Right renal cortex interstitium (tissue), 3 donors: ENCODE measurements at places on chromosomes 7 and 10. TPM values are rescaled to one million over a fixed set of nuclear protein-coding genes. Genes with fewer than 3 reads are reported as not detected.

Gene GLI3
- 14.5 TPM for polyA plus RNA-seq

Gene AQP1
- polyA plus RNA-seq, result 218 TPM

Gene FGL2
- polyA plus RNA-seq, result 104 TPM

Gene MEST
- polyA plus RNA-seq, result 682 TPM

Gene EPO
- not detected for polyA plus RNA-seq

Gene ANKMY2
- polyA plus RNA-seq, result 36.2 TPM

Gene PLEKHS1
- 0.21 TPM for polyA plus RNA-seq

Gene ASB4
- 0.06 TPM for polyA plus RNA-seq

Gene OPN4
- not detected for polyA plus RNA-seq

Gene CPA2
- polyA plus RNA-seq, result 0.39 TPM

Gene STAG3
- polyA plus RNA-seq, result 11.8 TPM

Gene GOLGA7B
- 0.50 TPM for polyA plus RNA-seq

Gene ATOH7
- 0.95 TPM for polyA plus RNA-seq

Gene CDC123
- polyA plus RNA-seq, result 136 TPM

Gene CNOT4
- 34.9 TPM for polyA plus RNA-seq

Gene BLNK
- 38.2 TPM for polyA plus RNA-seq

Gene FXYD4
- 0.71 TPM for polyA plus RNA-seq

Gene UNCX
- polyA plus RNA-seq, result 6.5 TPM

Gene ZCCHC24
- 23.0 TPM for polyA plus RNA-seq

Gene MYH16
- 0.06 TPM for polyA plus RNA-seq

Gene SHH
- 2.7 TPM for polyA plus RNA-seq

Gene RFC2
- polyA plus RNA-seq, result 42.7 TPM

Gene GBF1
- polyA plus RNA-seq, result 44.7 TPM

Gene DTX2
- polyA plus RNA-seq, result 6.4 TPM

Gene C7orf33
- not detected for polyA plus RNA-seq

Gene VPS37D
- polyA plus RNA-seq, result 11.4 TPM

Gene AGAP5
- polyA plus RNA-seq, result 8.2 TPM

Gene RAB19
- 2.9 TPM for polyA plus RNA-seq

Gene CLCN1
- not detected for polyA plus RNA-seq

Gene KIAA1217
- 84.0 TPM for polyA plus RNA-seq

Gene ZPBP
- 0.44 TPM for polyA plus RNA-seq

Gene SPAG6
- polyA plus RNA-seq, result 1.1 TPM

Gene LSM8
- polyA plus RNA-seq, result 70.1 TPM

Gene ARHGAP22
- 1.7 TPM for polyA plus RNA-seq

Gene LIPF
- polyA plus RNA-seq, result 0.18 TPM

Gene EMX2
- polyA plus RNA-seq, result 189 TPM
